ENCODE measurements at places on chromosomes 5 and 9.

GRCh38 chr5:146600376-146600775 is 84.4 kb upstream of the GPR151 start:
- DNase-seq: no peak

DNA sequence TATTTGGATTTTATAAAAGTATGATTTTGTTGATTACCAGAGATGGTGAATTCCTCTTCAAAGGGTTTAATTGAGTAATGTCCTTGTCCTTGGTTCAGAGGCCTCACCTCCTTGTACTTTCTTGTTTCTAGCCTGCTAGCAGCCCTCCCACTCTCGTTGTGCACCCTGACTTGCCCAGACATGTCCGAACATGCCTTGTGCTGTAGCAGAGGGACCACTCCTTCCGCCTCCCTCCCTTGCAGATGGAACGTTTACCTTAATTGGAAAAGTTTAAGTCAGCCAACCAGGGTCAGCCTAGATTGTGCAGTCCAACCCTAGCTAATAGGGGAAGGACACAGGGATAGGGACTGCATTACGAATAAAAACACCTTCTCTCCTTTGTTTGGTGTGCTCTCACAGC is 406.9 kb upstream of the NMUR2 start:
- DNase-seq: no peak

GRCh38 chr5:57431759-57432158 is 50.9 kb downstream of the ACTBL2 start:
- DNase-seq: no peak

- DNase-seq: no peak
Observed at GRCh38 chr5:1514027-1514818, 9.5 kb downstream of the LPCAT1 start.

DNA sequence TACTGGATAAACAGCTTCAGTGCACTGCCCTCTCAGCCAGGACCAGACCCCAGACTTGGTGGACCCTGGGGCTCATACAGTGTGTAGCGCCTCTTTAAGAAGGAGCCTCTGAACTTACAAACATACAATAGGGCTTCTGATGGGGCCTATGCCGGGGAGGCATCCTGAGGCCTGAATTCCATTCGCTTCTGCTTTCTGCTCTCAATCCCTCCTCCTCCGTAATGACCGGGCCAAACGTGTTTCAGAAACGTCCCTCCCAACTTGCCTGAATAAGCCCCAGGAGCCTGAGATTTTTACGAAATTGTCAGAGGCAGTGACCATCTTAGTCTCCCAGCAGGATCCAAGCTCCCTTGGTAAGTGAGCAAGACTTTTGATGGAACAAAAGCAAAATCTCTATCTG is 128.1 kb upstream of the BOD1 start:
- DNase-seq: no peak

All from astrocyte of the spinal cord (primary cell).